Lung (tissue), 17 donors: ENCODE measurements at places on chromosomes 3 and 15. TPM values are rescaled to one million over a fixed set of nuclear protein-coding genes. Genes with fewer than 3 reads are reported as not detected.

GRCh38 chr3:115113367-115113766 is 33.7 kb downstream of the ZBTB20 start:
- H3K36me3 ChIP-seq = no peaks in the 10 kb centered on the region
- no peaks in the 10 kb centered on the region for H3K4me1 ChIP-seq
- H3K4me3 ChIP-seq = no peak overlapping the region
- H3K27me3 ChIP-seq = no peaks in the 10 kb centered on the region
- no peak for DNase-seq

- no peak for DNase-seq
- H3K36me3 ChIP-seq = no peaks in the 10 kb centered on the region
- H3K27me3 ChIP-seq = peaks cover 19% of the 10 kb centered on the region
- no peak overlapping the region for H3K27ac ChIP-seq
- no peaks in the 10 kb centered on the region for H3K4me1 ChIP-seq
- H3K4me3 ChIP-seq = no peak overlapping the region
Observed at GRCh38 chr3:184541886-184542562, 19.6 kb upstream of the EPHB3 start.

DNA sequence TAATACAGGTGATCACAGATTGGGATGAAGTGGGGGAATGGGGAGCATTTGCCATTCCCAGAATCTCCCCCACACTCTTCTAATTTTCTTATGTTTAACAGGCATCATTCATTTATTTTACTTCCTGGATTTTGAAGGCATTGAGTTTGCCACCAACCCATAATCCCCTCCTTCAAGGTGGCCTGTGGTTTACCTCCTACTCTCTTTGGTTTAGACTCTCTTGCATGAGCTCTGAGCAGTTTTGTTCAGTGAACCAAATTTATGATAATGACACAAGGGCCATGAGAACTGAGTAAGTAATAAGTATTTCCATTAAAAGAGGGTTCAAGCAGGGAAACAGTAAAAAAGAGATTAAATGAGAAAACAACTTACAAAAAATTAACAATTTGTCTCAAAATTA is 703.1 kb upstream of the CFAP20DC start:
- no peak for DNase-seq
- H3K27ac ChIP-seq = no peak overlapping the region
- no peak overlapping the region for H3K4me3 ChIP-seq

DNA sequence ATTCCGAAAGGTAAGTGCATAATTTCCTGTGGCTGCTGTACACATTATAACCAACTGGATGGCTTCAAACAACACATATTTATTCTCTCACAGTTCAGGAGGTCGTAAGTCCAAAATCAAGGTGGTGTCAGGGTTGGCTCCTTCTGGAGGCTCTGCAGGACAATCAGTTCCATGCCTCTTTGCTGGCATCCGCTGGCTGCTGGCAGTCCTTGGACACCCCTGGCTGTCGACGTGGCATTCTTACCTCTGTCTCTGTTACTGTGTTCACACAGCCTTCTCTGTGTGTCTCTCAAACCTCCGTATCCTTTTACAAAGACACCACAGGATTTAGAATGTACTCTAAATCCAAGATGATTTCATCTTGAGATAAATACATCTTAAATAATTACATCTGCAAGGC is 398.8 kb upstream of the ATP10A start:
- H3K27ac ChIP-seq = no peak overlapping the region
- no peak overlapping the region for H3K4me3 ChIP-seq
- H3K27me3 ChIP-seq = no peaks in the 10 kb centered on the region
- no peaks in the 10 kb centered on the region for H3K4me1 ChIP-seq
- no peaks in the 10 kb centered on the region for H3K36me3 ChIP-seq

- no peaks in the 10 kb centered on the region for H3K4me1 ChIP-seq
- H3K27ac ChIP-seq = no peak overlapping the region
Observed at GRCh38 chr3:74265069-74265468, 349.4 kb downstream of the CNTN3 start.

DNA sequence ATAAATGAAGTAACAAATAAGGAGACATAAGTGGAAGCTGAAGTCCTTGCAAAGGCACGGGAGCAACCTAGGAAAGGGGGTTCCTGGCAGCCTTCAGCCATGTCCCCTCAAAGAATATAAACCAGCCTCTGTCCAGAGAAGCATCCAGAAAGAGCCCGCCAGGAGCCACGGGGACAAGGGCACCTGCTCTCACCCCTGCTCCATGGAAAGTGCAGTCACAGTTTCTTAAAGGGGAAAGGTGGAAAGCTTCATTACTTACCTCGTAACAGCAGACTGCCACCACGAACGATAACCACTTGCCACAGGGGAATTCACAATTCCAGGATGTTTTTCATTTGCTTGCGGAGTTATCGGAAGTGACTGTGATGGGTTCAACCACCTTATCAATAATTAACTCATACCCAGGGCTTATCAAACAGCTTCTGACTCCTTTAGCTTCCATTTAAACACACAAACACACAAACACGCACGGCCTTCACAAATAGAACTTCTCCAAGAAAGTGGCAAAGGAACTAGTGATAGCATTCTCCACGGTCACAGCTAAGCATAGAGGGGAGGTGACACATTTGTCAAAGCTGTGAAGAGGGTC is 134.2 kb upstream of the IGF1R start:
- H3K27ac ChIP-seq = no peak overlapping the region
- H3K36me3 ChIP-seq = no peaks in the 10 kb centered on the region
- no peaks in the 10 kb centered on the region for H3K4me1 ChIP-seq
- H3K27me3 ChIP-seq = no peaks in the 10 kb centered on the region

DNA sequence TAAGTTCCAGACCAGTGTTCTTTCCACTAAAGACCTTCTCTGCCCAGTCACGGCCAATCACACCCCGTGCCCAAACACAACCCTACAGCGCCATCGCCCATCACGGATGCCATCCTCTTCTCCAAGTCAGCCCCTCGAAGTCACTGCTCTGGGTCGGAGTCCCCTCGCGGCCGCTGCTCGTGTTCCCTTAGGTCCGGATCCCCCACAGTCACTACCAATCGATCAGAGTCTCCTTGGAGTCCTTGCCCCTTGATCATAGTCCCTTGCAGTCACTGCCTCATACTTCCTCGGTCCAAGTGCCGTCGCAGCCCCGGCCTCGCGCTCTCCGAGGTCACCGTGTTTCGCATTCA is 461 bp downstream of the PCYT1A start:
- no peaks in the 10 kb centered on the region for H3K36me3 ChIP-seq
- H3K4me3 ChIP-seq = peak overlapping the region; percentile 93
- peaks cover 12% of the 10 kb centered on the region for H3K4me1 ChIP-seq
- no peak for DNase-seq
- H3K27me3 ChIP-seq = no peaks in the 10 kb centered on the region
- peak overlapping the region; percentile 99 for H3K27ac ChIP-seq

GRCh38 chr15:77556622-77557021 is 76.1 kb downstream of the LINGO1 start:
- H3K27ac ChIP-seq = no peak overlapping the region
- H3K27me3 ChIP-seq = no peaks in the 10 kb centered on the region
- H3K36me3 ChIP-seq = no peaks in the 10 kb centered on the region
- no peak overlapping the region for H3K4me3 ChIP-seq
- H3K4me1 ChIP-seq = no peaks in the 10 kb centered on the region

DNA sequence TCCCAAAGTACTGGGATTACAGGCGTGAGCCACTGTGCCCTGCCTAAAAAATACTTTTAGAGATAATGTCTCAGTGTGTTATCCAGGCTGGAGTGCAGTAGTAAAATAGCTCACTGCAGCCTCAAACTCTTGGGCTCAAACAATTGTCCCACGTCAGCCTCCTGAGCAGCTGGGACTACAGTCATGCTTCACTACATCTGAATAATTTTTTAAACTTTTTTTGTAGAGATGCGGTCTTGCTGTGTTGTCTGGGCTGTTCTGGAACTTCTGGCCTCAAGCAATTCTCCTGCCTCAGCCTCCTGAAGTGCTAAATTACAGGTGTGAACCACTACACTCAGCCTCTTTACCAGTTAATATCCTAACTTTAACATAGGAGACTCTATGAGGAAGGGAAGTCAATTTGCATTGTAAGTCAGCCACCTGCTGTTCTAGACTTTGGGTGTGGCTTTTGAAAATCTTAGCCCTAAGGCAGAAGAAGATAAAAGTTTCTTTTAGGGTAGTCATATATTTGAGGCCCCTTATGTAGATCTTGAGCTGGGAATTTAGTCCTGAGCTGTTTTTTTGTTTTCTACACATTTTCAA is 78.2 kb upstream of the RASGRP1 start:
- DNase-seq = no peak
- H3K4me3 ChIP-seq = no peak overlapping the region

Gene PPP1R14D
- total RNA-seq = not detected

Gene CHSY1
- total RNA-seq = 33.0 TPM
